ENCODE measurements at places on chromosomes 3 and 15. TPM values are rescaled to one million over a fixed set of nuclear protein-coding genes. Genes with fewer than 3 reads are reported as not detected.

GRCh38 chr3:112651516-112651915 is 10.6 kb upstream of the CCDC80 start:
- DNase-seq, result no peak

Gene CPNE9
- not detected for polyA plus RNA-seq

GRCh38 chr3:149989307-149989706 is 18.6 kb upstream of the PFN2 start:
- DNase-seq, result no peak

DNA sequence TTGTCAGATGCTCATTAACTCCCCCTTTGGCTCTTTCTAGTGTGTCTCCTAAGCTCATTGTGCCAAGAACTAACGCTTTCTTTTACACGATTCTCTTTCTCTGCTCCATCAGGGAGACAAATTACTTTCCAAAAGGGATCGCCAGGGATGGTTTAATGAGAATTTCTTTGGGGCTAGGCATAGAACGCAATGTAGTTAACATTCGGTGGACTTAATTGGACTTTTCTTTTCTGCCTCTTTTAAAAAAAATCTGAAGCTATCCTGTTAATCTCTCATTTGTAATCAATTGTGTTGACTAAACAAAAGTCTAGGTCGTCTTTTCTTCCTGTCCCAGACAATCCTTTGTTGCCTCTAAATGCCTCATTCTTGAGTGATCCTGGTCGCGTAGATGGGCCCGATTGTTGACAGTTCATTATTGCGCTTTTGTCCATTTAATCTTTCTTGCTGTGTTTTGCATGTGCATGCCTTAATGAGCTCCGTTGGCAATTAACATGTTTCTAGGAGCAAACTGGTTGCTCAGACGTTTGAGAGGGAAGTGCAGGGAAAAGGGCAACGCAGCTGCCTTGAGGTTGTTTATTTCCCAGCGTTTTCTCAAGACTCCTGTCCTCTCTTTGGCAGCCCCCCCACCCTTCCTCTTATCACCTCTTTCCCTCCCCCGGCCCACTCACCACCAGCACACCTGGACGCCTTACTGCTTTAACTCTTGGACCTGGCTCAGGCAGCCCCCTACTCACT is 7.8 kb downstream of the FEZF2 start:
- DNase-seq, result no peak

- no peak for DNase-seq
These were observed at the start of gene TMPRSS7 for GRCh38 chr3:112034436-112034835. TMPRSS7 (plus strand) TSS chr3:112034736; CDS start chr3:112034846, 110 bp downstream.

Gene STRC
- polyA plus RNA-seq, result not detected

DNA sequence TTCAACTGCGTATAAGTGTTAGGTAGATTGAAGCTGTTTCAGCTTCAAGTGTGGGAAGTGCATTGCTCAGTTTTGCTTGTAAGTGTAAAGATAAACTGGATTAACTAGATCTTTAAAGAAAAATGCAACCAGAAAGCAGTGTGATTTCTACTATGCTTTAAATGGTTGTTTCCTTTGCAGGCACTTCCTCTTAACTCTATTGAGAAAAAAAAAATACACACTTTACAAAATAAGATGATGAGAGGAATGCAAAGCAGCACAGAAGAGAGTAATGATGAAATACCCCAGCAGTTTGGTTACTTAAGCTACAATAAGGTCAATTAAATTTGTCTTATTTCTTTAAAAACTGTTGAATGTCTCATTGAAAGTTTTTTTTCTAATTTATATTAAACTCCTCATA is 40.8 kb downstream of the DPH6 start:
- no peak for DNase-seq

- no peak for DNase-seq
These were observed 90.2 kb downstream of the RFTN1 start for GRCh38 chr3:16423298-16423697.

Gene SSUH2
- polyA plus RNA-seq, result not detected

- no peak for DNase-seq
These were observed 37.4 kb downstream of the GHSR start for GRCh38 chr3:172410702-172411477.

Gene PIERCE2
- polyA plus RNA-seq, result not detected

Gene WDR49
- not detected for polyA plus RNA-seq

Gene P3H2
- not detected for polyA plus RNA-seq

GRCh38 chr15:61381501-61381900 is 152.4 kb upstream of the RORA start:
- DNase-seq, result no peak

DNA sequence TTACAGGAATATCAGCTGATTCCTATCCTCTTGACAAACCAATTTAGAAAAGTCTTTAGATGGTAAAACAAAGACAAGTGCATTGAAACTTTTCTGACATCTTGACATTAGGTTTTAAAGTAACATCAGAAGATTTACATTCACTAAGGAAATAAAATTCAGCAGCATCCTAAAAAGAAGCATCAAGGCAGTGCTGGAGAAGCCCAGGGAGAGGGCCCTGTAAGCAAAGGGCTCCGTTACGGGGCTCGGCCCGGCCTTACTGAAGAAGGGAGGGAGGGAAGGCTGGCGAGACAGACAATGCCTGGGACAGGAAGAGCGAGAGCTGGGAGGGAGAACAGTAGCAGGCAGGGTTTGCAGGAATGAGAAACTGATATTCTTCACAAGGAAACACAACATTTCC is 39.3 kb downstream of the RUBCN start:
- no peak for DNase-seq

DNA sequence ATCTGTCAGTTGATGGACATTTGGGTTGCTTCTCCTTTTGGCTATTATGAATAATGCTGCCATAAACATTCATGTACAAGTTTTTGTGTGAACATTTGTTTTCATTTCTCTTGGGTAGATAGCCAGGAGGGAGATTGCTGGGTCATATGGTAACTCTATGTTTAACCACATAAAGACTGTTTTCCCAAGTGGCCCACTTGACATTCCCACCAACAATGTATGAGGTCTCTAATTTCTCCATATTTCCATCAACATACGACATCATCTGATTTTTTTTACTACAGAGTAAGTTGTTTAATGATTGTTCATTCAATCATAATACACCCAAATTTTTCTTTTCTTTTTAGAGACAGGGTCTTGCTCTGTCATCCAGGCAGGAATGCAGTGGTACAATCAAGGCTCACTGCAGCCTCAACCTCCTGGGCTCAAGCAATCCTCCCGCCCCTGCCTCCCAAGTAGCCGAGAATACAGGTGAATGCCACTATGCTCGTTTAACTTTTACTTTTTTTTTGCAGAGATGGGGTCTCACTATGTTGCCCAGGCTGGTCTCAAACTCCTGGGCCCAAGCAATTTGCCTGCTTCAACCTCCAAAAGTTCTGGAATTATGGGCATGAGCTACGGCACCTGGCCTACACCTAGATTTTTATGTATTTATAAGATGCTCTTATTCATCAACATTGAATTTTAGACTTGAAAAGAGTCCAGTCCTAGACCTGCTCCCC is 6.8 kb downstream of the IP6K1 start:
- no peak for DNase-seq

Gene NCKIPSD
- polyA plus RNA-seq, result 11.0 TPM

GRCh38 chr3:36945333-36945980 is 603 bp upstream of the TRANK1 start:
- DNase-seq, result no peak

Gene DNASE1L3
- not detected for polyA plus RNA-seq

Gene UCN2
- not detected for polyA plus RNA-seq

Gene RAB6B
- polyA plus RNA-seq, result 1.7 TPM

DNA sequence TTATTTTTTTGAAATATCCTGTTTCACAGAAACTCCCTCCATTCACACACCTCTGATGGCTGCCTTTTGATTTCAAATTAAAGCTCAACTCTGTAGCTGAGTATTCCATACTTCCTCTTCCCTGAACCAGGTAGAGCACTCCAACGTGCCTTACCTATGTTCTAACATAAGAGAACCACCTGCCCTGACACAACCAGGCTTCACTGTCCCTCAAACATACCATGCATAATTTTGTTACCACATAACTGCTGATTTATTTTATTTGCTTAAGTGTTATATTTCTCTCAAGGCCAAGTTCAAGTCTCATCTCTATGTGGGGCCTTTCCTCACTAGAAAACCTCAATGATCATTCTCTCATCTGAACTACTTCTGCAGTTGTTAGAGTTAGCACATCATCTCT is 209.7 kb downstream of the P3H2 start:
- DNase-seq, result no peak

DNA sequence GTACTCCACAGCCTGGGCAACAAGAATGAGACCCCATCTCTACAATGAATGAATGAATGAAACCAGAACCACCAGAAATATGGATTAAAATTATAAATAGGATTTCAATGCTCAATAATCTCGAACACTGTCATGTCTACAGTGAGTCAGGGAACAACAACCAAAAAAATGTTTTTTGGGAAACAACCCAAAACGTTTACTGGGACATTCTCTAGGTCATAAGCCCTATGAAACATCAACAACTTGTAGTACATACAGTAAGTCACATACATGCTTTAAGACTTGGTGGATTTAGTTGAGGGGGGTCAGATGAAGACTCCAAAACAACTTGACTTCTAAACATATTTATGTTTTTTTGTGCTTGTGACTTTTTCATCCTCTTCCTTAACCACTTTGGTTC is 511.2 kb downstream of the FOXP1 start:
- no peak for DNase-seq
